ENCODE measurements at places on chromosomes 16 and 17.

- DNase-seq: no peak
Observed at GRCh38 chr17:21252289-21252795, 868 bp downstream of the NATD1 start.

GRCh38 chr16:80144191-80144590 is 396.6 kb upstream of the DYNLRB2 start:
- DNase-seq: no peak

GRCh38 chr17:63816669-63817068 is 10.6 kb upstream of the PSMC5 start:
- DNase-seq: no peak

GRCh38 chr17:17845046-17845775 is 8.4 kb upstream of the SREBF1 start:
- DNase-seq: no peak

DNA sequence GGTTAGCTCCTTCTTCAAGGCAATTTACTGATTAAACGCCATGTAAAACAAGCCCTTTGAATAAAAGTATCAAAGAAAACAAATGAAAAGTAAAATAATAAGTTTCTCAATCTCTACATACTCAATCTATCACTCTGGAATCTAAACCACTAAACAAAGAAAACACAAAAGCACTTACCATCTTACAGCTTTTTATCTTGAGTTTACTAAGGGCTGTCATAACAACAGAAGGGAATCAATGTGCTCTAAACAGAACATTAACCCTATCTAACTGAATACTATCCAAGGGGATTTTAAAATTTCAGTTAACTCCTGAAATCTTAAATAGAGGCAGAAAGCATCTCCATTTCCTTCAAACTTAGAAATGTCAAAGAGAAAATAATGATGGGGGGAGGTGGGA is 3.4 kb downstream of the SKA2 start:
- DNase-seq: no peak

GRCh38 chr17:35684055-35684802 is 47.2 kb upstream of the RASL10B start:
- DNase-seq: no peak

- no peak for DNase-seq
Observed at GRCh38 chr17:74430706-74431567, 951 bp upstream of the GPRC5C start.

- no peak for DNase-seq
Observed at GRCh38 chr16:12375046-12375740, 398.7 kb downstream of the SNX29 start.

All from stimulated activated effector memory CD8-positive, alpha-beta T cell treated with anti-CD3 and anti-CD28 coated beads, Interleukin-12 subunit alpha, Interleukin-12 subunit beta, amount 100 ng/mL, for 72 hours (primary cell).